GM19239 (cell line): ENCODE measurements at places on chromosomes 12 and 14.

DNA sequence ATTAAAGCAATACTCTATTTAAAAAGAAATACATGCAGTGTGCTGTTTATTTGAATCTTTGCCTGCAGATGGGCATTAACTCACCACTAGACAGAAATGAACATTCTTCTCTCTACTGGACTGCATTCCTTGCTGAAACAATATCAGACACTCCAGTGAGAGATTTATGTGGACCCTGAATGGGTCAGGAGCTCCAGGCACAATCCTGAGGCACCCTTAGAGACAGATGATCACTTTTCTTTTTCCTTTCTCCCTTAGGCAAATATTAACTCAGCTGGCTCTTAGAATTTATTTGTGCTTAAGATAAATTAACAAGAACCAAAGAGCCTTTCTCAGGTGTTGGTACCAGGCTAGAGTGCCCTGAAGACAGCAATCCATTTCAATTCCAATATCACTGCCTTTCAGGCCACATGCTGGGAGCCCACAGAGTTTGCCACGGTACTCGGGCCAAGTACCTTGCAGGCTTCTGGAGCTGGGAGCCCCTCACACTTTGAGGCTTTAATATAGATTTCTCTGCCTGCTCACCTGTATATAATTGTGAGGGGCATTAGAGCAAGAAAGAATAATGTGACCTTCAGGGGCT is 173.0 kb downstream of the EMP1 start:
- DNase-seq = no peak

- no peak for DNase-seq
Measured at GRCh38 chr12:1660304-1661187, 30.3 kb upstream of the ADIPOR2 start.

- DNase-seq = no peak
Measured at GRCh38 chr14:58055497-58056010, 96.5 kb downstream of the ARMH4 start.

DNA sequence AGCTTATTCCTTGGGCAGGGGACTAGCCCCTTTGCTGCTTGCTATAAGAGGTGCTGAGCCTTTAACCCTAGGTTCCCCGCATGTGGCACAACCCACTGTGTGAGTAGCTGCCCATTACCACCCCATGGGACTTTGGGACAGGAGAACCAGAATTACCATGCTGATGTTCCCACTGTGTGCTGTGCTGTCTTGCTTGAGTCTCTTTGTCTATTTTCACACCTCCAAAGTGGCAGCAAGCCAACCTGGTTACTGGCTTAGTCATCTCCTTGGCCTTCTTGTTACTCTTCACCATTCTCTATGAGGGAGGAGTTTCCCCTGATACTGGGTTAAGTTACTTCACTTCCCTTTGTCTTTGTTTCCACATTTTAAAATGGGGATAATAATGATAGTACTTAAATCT is 73.4 kb upstream of the ETV6 start:
- DNase-seq = no peak

DNA sequence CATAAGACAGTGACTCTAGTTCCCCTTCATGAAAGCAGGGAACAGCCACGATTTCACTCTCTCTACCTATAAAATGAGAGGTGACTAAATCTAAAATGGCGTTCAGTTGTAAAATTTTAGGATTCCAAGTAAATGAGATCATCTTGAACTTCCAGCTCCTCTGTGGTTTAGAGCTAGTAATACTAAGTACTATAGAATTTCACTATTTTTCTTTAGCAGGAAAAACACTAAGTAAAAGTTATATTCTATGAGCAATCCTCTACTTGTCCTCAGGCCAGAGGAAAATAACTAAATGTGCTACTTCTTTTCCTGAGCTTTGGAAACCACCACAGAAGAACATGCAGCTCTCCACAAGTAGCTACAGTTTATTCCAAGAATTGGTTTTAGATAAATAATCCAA is 55.6 kb downstream of the NIN start:
- no peak for DNase-seq

- DNase-seq = no peak
Measured at GRCh38 chr14:73463411-73463810, 5.1 kb upstream of the NUMB start.

DNA sequence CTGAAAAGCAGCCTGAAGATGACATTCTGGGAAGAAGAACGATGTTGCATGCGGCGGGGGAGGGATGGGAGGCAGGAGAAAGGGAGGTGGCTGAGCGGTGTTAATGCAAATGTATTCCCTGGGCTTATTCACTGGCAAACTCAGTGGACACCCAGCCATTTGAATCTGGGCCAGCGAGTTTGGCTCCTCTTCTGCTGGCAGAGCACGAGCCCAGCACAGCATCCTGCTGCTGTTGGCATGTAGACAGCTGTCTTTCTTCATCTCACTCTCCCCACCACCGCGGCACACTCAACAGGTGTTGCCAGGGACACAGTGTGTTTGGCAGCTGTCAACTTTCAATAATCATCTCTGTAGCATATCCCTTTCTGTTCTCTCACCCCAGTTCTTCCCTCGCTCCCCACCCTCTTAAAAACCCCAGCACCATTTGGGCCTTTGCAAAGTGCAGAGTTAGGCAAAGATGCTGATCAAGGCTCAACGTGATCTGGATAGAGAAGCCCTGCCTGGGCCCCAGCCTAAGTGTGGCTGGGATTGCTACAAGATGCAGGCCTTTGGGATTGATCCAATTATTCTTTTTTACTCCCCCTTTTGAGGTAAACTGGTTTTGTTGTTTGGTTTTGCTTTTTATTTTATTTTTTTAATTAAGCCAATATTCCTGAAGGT is 131.9 kb downstream of the EXOC5 start:
- DNase-seq = no peak

DNA sequence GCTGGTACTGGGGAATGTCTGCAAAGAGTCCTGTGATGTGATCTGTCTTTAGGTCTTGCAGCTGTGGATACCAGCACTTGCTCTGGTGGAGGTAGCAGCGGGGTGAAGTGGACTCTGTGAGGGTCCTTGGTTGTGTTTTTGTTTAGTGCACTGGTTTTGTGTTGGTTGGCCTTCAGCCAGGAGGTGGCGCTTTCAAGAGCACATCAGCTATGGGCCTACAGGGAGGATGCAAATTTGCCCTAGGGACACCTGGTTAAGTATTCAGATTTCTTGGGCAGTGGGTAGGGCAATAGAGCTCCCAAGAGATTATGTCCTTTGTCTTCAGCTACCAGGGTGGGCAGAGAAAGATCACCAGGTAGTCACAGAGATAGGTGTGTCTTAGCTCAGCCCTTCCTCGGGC is 63.8 kb downstream of the PTGER2 start:
- DNase-seq = no peak

DNA sequence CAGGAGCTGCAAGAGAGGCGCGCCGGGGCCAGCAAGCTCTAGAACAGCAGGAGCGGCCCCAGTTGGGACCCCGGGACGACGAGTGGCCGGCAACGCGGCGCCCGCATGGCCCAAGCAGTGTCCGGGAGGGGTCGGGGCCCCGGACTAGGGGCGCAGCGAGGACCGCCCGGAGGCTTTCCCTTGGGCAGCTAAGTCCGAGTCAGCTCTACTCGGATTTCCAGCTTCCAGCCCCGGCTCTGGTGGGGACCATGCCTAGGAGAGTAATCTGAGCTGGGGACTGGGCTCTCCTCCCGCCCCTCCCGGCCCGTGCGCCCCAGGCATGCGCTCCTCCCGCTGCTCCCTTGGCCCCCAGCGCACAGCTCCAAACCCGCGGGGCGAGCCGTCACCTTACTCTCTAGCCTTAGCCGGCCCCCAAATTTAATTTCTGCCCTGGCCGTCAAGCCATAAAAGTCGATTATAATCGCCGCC is 41.6 kb upstream of the CAPRIN2 start:
- no peak for DNase-seq

- no peak for DNase-seq
Measured at GRCh38 chr12:89846473-89847055, 137.9 kb upstream of the ATP2B1 start.

GRCh38 chr14:77615361-77616132 is 890 bp downstream of the SPTLC2 start:
- DNase-seq = no peak

DNA sequence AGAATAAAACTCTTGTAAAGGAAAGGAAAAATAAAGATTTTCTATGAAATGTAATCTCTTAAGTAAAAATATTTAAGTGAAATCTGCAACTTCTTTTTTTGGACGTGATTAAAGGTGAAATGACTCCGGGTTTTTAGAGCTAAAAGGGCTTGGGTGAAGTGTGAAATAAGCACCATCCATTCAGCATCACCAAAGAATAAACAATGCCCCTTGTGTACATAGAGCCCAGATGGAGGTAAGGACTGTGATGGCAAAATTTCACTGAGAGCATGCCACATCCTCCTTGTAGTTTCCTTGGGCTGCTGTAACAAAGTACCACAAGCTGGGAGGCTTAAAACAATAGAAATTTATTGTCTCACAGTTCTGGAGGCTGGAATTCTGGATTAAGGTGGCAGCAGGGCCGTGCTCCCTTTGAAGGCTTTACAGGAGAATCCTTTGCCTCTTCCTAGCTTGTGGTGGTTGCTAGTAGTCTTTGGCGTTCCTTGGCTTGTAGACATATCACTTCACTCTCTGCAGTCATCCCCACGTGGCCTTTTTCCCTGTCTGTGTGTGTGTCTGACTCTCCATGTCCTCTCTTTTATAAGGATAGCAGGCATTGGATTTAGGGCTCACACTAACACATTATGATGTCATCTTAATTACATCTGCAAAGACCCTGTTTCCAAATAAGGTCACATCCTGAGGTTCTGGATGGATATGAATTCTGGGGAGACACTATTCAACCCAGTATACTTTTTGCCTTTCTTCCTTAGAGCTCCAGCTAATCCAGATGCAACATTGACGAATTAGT is 24.2 kb downstream of the ZNF664 start:
- DNase-seq = no peak

DNA sequence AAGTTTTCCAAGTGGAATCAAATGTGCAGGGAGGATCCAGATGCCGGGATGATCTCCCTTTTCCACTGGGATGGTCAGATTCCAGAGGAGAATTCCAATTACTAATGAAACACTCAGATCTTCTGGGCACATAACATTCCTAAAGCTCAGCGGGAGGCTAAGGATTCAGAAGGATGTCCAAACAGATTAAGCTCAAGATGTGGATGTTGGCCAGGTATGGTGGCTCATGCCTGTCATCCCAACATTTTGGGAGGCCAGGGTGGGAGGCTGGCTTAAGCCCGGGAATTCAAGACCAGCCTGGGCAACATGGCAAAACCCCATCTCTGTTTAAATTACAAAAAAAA is 62.0 kb upstream of the PNMA1 start:
- DNase-seq = no peak

DNA sequence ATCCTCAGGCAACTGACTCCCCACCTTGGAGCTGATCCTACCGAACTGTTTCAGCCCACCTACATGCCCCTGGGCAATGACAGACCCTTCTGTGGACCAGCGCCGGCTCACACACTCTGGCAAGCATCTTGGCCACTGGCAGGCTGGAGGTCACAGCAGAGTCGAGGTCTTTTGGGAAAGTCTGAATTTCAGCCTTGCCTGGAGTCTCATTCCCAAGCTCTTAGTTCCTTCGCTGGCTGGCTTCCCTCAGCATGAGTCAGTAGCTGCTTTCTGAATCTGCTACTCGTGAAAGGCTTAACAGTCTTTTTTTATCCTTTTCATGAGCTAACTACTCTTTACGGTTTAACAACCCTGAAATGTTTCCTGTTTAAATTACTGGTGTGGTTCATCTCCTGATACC is 44.5 kb downstream of the ASCL4 start:
- no peak for DNase-seq

GRCh38 chr14:97920201-97920600 is 1123.0 kb downstream of the VRK1 start:
- DNase-seq = no peak
